ENCODE measurements at places on chromosomes 16 and 17.

- DNase-seq = no peak
Measured at GRCh38 chr17:13544765-13545164, 57.0 kb downstream of the HS3ST3A1 start.

DNA sequence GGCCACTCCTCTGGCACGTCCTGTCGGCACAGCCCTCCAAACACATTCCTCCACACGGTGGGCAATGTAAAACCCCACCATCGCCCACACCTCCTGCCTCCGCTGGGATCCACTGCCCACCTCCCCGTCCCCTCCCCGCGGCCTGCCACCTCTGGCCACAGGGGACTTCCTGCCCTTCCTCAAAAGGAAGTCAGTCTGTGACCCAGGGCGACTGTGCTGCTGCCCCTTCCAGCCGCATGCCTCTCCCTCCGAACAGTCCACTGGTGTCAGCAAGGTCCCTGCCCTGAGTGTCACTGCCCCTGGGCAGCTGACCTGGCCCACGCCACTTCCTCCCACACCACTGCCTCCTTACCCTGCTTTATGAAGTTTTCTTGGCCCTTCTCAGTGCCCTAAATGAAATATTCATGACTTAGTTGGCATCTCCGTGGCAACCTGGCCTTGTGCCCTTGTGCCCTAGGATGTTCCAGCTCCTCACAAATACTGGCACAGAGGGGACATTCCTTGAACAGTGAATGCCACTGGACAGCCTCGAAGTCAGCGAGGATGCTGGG, 2.0 kb downstream of the PLD6 start:
- no peak for DNase-seq

- no peak for DNase-seq
Measured at GRCh38 chr17:70296456-70296855, 127.1 kb downstream of the KCNJ2 start.

- DNase-seq = no peak
Measured at GRCh38 chr16:19348578-19349315, 63.2 kb downstream of the CLEC19A start.

- no peak for DNase-seq
Measured at GRCh38 chr16:74465281-74465680, 44.0 kb upstream of the CLEC18B start.

GRCh38 chr16:63289834-63290460, 1253.7 kb upstream of the CDH8 start:
- peak; percentile 8 for DNase-seq

DNA sequence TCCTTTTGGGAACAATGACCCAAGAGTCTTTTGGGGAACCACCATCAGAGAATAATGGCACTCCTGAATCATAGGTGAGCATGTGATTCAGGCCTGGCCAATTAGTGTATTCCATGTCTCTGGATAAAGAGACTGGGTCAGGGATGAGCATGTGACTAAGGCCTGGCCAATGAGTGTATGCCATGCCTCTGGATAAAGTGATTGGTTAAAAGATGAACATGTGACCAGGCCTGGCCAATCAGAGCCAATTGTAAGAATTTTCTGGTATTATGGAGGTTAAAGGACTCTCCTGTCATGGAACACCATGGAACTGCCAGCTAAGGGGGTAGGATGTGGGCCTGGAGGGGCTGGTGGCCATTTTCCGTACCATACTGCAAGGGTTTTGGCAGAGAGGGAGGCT, 194.3 kb downstream of the C16orf78 start:
- no peak for DNase-seq

GRCh38 chr17:17537311-17538099, 41.3 kb upstream of the RASD1 start:
- no peak for DNase-seq
